ENCODE measurements at places on chromosomes 3 and 15.

DNA sequence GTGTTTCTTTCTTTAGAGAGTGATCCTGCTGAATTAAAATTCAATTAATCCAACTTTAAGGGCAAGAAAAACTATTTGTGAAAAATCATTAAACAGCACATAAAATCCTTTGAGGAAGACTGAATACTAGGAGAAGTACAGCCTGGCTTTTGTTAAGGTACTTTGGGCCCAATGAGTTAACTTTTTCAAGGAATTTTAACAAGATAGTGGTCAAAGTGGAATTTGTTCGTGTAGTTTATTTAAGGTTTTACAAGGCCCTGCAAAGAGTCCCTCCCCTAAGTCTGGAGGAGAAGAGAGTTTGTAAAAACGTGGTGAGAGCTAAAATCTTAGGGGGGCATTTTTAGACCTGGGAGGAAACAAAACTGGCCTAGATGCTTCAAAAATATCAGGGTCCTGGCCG, 26.0 kb upstream of the TRIM71 start:
- DNase-seq, result no peak

DNA sequence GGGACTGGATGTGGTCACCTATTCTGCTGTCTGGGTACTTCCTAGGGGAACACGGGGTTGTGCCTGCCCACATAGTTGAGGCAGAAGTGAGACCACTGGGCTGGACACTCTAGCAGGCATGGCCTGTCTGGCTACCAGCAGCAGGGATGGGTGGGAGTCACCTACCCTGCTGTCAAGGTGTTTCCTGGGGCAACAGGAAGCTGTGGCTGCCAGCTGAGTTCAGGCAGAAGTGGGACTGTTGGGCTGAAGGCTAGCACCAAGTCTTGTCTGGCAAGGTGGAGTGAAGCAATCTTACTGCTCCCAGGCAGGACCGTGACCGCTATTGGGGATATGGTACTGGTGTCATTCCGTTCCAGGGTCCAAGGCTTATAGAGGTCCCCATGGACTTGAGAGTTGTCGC, 20.3 kb upstream of the ZDHHC23 start:
- no peak for DNase-seq

DNA sequence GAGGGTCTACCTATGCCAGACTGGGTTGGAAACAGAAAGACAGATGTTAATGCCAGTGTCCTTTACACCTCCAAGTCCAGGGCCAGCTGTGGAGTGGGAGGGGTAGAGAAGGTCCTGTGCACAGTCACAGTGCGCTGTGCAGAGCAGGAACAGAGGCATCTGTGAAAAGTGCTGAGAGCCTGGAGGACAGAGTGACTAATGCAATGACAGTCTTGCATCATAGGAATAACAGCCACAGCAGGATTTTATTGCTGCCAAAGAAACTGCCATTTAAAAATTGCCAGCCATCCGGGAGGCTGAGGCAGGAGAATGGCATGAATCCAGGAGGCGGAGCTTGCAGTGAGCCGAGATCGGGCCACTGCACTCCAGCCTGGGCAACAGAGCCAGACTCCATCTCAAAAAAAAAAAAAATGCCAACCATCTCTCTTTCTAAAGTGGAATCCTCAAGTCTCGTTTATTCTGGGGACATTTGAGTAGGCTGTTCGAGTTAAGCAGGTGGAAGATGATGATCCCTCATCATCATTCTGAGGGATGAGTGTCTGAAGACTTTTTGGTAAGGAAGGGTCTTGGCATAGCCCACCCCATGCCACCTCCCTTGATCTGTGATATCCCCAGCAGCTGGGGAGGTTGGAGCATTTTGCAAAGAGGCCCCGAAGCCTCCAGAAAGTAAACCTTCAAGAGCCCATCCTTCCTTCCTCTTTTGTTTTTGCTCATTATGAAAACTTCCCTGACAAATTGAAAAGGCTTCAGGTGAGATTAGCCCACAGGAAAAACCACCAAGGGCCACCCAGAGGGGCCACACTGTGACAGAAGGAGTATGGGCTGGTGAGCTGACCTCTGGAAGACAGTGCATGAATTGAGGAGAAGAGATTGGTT, 7.7 kb downstream of the CCR2 start:
- DNase-seq, result no peak

DNA sequence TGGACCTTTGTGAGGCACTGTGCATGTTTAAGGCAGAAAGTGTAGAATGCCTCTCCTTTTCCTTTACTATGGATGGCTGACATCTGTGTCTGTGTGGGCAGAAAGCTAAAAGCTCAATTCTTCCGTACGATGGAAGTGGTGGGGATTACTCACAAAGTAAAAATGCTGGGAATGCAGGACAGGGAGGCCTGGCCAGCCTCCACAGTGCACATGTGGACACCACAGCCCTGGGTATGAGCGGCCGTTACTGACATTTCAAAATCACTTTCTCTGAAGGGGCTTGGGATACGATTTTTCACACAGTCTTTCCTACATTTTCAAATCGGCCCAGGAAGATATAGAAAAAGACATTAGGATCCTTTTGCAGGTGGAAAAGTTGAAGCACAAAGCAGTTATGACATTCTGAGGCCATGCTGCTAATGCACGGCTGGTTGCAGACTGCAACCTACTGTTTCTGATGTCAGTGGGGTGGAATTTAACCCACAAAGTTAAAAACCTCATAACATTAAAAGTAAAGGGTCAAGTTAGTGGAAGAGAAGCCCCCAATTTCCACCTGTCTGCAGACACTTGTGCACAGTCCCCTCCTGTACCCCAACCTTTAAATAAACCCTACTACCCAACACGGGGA, 27.9 kb downstream of the EHD4 start:
- no peak for DNase-seq

DNA sequence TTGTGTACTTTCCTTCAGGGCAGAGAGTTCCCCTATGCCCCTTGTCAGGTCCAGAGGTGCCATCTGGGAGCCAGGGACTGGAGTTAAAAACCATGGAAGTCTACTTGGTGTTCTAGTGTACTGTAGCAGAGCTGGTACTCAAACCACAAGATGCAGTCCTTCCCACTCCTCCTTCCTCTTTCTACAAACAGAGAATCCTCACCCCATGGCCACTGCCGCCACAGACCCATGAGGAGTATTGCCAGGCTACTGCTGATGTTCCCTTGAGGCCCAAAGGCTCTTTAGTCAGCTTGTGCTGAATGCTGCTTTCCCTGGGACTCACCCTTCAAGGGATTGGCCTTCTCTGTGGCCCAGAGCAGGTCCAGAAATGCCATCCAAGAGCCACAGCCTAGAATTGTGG, 229.2 kb upstream of the ZPLD1 start:
- DNase-seq, result no peak

DNA sequence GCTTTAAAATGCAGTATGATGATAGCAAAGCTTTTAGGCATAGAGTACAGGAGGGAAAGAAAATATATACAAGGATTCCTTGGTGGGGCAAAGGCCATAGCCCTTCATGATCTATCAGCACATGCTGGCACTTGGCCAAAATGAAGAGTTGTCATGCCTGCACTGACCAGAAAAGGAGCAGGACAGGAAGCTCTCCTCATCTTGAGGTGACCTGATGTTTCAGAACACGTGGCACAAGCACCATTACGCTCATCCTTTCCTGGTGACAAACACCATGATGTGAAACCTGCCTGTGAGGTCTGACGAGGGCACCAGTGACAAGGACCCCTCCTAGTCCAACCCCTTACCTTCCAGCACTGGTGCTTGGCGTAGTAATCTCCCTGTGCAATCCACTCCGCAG, 77.9 kb upstream of the DCLK3 start:
- no peak for DNase-seq

DNA sequence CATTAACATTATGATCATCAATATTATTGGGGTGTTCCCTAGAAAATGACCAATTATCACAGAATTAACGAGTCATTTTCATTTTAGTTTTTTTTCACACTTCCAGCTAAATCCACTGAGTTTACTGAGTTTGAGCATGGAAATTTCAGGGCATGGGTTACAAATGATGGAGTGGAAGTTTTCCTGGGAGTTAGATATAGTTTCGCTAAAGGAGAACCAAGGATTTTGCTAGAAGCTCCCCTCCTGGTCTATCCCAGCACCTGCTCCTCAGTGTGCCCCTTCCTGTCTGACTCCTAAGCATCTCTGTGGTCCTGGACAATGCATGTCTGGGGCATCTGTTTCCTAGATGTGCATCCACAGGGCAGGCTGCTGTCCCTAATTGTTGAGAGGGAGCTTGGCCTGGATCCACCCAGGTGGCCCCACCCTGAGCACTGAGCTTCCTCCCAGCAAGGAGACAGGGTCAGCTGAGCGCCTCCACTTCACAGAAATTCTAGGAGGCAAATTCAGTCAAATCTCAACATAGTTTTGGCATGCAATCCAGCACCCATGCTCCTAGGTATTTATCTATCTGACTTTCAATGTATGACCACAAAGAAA, 102.3 kb upstream of the GOLGA6L6 start:
- DNase-seq, result no peak

GRCh38 chr3:193165431-193166120, 75.4 kb upstream of the PLAAT1 start:
- no peak for DNase-seq

DNA sequence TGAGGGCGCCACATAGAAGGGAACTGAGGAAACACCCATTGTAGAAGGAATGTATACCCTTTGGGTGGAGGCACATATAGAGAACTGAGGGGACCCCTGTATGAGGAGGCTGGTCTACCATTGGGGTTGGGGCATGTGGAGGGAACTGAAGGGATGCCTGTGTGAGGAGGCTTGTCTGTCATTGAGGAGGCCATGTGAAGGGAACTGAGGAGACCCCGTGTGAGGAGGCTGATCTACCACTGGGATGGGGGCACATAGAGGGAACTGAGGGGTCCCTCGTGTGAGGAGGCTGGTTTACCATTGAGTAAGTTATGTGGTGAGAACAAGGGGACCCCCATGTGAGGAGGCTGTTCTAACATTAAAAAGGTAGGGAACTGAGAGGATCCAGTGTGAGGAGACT, 156.1 kb downstream of the FBLN2 start:
- no peak for DNase-seq

GRCh38 chr3:39718674-39719595, 90.5 kb upstream of the MYRIP start:
- DNase-seq, result no peak
